ENCODE measurements at places on chromosomes 16 and 17.

DNA sequence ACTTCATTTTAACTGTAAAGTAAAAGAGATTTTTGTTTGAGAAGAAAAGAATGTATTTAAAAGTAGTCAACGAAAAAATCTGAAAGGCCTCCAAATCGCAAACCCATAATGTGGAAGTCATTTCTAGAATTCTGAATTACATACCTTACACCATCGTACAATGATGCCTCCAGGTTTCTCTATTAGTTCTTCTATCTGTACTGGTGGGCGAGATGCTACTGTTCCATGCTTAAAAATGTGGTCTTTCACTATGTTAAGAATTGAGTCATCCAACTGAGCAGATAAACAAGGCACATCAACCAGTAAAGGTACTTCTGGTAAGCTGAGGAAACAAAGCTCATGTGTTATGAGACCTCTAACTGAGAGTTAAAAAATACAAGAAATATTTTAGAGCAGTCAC is 28.5 kb downstream of the CRLF3 start:
- no peak for DNase-seq

DNA sequence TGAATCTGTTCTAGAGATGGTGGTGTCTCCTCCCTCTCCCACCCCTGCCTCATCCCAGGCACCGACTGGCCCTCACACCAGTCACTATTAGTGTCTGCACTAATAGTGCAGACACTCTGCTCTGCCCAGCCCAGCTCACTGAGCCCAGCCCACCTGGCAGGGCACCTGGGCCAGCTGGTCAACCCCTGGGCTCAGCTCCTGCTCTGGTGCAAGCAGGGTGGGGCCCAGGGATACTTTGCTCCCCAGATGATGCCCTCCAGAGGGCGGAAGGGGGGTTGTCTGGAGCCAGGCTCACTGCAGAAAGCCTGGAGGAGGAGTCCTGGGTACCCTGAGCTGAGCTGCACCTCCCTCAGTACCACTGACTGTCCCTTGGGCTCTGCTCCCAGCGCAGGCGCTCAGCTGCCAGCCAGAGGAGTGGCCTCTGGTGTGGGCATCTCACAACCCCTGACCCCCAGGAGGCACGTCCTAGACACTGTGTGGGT is 14.5 kb downstream of the RAB11FIP4 start:
- DNase-seq, result no peak

GRCh38 chr17:69878661-69879060 is 196.4 kb upstream of the KCNJ16 start:
- DNase-seq, result no peak

DNA sequence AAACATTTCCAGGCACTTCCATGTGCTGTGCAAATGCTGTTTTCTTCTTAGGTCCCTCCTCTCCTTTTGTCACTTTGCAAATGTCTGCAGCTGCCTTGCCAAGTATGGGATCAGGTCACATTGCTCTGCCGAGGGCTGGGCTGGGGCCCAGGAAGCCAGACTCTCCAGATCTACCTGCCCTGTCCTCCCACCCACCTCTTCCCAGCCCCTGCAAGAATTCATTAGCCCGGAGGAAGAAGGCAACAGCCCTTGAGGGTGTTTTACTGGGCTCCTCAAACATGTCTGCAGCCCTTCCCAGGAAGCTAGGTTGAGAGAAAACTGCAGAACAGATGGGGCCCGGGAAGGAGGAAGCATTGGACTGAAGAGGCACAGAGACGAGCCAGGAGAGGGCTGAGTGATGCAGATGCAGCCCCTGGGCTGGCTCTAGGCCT is 47.1 kb downstream of the WSB1 start:
- DNase-seq, result no peak

DNA sequence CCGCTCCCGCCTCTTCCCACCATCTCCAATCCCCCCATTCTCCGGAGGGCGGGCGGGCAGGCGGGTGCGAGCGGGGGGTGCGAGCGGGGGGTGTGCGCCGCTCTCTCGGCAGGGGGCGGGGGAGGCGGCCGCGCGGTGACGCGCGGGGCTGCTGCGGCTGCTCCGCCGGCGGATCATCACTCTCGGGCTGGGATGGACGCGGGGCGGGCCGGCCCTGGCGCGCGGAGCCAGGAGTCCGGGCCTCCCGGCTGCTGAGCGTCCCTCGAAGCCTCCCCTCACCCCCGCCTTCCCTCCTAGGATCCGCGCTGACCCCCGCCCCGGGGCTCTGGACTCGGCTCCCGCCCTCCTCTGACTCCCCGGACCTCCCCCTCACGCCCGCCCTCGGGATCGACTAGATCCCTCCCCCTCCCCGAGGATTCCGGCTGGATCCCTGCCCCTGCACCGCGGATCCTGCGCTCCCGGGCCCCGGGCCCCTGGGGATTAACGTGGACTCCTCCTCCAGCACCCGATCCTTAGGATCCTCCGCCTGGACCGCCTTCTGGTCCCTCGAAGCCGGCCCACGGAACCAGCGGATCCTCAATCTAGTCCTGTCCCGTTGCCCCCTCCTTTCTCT is 946 bp upstream of the TMEM256 start:
- DNase-seq, result peak; percentile 76

DNA sequence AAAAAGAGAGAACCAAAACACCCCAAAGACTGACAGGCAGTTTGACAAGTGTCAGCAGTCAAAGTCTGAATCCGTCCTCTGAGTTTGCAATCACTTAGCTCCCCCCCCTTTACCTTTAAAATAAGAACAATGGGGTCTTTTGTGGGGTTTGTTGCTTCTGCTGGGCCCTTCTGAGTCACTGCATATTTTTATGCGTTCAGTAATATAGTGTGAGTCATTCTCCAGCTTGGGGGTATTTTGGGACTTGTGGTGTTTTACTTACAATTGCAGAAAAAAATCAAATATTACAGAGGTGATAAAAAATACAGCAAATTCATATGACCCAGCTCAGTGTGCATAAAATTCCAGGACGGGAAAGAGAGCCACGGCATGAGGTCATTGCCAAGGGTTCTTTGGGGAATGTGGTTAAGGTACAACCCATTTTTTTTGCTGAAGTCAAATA is 120.1 kb downstream of the CYLD start:
- DNase-seq, result no peak

GRCh38 chr16:8417145-8417544 is 173.2 kb downstream of the TMEM114 start:
- no peak for DNase-seq

DNA sequence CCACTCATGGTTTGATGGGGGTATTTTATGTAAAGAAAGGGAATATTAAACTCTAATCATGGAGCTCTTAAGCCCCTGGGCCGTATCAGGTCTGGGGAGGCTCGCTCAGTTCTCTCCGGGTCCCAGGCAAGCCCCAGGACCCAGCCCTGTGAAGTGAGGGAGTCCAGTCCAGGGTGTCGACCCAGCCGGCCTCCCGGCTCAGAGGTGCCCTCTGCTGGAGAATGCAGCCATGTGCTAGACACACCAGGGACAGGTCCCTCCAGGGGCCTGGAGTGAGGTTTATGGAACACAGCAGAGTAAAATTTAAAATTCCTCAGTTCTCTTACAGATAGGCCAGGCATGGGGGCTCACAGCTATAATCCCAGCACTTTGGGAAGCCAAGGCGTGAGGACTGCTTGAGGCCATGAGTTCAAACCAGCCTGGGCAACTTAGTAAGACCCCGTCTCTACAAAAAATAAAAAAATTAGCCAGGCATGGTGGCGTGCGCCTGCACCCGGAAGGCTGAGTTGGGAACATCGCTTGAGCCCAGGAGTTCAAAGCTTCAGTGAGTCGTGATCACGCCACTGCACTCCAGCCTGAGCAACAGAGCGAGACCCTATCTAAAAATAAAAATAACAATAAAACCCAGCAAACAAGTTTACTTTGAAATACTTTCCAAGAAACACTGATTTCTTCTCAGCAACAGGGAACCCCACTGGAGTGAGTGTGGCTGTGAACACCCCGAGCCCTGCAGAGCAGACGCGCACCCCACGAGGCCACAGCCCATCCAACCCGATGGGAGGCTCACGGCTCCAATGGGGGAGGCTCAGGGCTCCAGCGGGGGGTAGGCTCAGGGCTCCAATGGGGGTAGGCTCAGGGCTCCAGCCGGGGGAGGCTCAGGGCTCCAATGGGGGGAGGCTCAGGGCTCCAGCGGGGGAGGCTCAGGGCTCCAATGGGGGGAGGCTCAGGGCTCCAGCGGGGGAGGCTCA is 72.2 kb downstream of the ZNF778 start:
- peak; percentile 84 for DNase-seq

GRCh38 chr17:81926451-81927151 is 934 bp downstream of the MAFG start:
- DNase-seq, result peak; percentile 91

- no peak for DNase-seq
Measured at GRCh38 chr17:82878527-82878926, 38.7 kb upstream of the ZNF750 start.

DNA sequence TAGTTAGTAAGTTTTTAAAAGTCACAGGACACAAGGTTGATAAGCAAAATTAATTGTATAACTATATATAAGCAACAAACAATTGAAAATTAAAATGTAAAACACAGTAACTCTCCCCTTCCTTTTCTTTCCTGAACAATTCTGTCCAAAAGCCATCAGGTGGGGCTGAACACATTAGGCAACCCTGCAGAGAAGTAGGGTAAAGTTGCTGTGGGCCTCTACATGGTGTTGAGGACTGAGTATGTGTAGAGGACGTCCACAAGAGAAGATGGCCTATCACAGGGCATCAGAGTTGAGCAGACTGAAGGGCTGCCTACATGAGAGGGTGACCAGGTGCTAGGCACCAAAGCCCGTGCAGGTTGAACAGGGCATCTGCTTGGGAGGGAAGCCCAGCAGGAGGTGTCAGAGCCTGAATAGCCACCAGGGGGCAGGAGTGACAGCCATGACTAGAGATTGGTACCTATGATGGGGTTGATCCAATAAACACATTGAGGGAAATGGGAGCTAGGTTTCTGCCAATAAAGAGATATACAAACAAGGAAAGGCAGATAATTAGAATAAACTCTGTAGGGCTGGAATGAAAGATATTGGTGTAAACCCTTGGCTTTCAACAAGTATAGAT is 415.1 kb downstream of the NPIPA8 start:
- DNase-seq, result peak; percentile 37

DNA sequence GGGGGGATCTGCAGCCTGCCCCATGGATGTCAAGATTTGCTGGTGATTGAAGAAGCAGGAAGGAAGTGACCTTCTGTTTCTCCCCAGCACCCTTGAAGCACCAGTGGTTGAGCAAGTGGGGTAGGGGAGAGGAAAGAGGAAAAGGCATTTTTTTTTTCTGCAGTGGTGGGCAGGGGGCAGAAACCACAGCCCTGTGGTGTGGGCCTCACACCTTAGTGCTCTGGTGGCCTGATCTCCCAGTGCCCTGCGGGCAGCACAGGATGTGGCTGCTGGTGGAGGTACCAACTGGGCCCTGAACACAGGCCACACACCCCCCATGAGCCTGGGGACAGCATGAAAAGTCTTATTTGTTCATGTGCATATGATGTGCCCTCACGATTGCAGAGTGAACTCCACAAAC is 7.1 kb downstream of the ITGAD start:
- DNase-seq, result no peak

GRCh38 chr17:61568219-61569072 is 22.6 kb downstream of the NACA2 start:
- no peak for DNase-seq

DNA sequence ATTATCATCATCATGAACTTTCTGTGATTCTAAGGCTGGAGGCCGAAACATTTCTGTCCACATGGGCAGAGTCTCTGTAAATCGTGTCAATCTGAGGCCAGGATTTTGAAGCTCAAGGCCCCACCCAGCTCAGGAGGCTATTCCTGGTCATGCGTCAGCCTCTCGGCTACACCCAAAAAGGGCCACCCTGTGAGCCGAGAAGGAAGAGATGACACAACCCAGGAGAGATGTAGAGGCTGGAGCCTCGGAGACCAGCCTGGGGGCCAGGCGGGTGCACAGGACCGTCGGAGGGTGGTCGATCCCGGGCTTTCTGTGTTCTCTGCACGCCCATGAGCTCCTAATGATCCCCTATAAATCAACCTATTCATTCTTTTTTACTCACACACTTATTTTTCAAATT is 1.1 kb upstream of the CACNG1 start:
- no peak for DNase-seq

DNA sequence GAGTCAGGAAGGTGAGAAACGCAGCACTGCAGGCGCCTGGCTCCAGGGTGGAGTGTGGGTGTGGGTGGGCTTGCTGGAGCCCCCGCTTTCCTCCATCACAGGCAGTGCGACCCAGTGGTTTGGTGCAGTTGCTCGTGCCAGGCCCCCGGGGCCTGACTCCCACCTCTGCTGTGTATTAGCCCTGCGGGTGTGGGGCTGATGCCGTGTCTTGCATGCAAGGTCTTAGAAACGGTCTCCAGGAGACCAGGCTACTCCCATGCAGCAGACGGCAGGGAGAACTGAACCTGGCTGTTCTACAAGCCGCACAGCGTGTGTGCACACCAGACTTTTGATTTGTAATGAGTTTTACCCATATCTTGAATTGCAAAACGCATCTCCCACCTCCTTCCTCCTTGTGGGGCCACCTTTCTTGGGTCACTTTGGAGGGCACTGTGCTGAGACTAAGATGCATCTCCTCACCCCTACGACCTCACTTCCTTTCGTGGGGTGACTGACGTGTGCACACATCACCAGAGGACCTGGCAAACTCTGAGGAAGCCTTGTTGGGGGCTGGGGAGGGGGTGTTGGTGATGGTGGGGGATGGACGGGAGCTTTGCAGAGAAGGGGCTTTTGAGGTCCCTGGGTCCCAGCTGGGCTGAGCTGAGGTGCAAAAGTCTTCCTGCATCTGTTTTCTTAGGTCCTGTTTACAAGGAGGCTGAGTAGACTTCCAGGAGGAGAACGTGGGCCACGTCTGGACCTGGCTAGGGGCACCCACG is 101.8 kb upstream of the TNRC6C start:
- no peak for DNase-seq

DNA sequence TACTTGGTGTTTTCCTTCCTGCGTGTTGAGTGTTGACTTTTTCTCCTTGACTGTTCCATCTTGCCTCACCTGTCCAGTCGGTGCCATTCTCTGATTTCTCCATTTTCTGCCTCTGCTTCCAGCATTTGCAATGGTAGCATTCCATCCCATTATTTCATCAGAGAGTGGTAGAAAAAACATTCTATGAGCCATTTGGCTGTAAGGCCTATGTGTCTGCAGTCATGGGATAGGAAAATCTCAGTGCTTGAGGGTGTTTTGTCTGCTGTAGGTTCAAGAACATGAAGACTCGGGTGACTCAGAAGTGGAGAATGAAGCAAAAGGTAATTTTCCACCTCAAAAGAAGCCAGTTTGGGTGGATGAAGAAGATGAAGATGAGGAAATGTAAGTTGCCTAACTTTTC is 2.7 kb downstream of the UTP18 start:
- no peak for DNase-seq

- no peak for DNase-seq
Measured at GRCh38 chr17:36937959-36938565, 787 bp downstream of the LHX1 start.

GRCh38 chr17:34306466-34306865 is 12.8 kb upstream of the CCL8 start:
- no peak for DNase-seq

- no peak for DNase-seq
Measured at GRCh38 chr16:84443166-84443802, 61.2 kb downstream of the MEAK7 start.

All from Right ventricle myocardium inferior (tissue), 1 donor.